ENCODE measurements at places on chromosomes 5 and 9. TPM values are rescaled to one million over a fixed set of nuclear protein-coding genes. Genes with fewer than 3 reads are reported as not detected.

Gene CD74
- total RNA-seq, result 7.8 TPM

Gene TLR4
- total RNA-seq, result 6.0 TPM

Gene TMEM215
- total RNA-seq, result not detected

Gene SNCAIP
- total RNA-seq, result 0.66 TPM

Gene GDA
- total RNA-seq, result not detected

Gene PCDHB2
- 0.58 TPM for total RNA-seq

Gene NMUR2
- total RNA-seq, result not detected

Gene PTGER4
- total RNA-seq, result 10.3 TPM

Gene SAPCD2
- 1.5 TPM for total RNA-seq

Gene LIX1
- not detected for total RNA-seq

Gene GRM6
- total RNA-seq, result not detected
